ENCODE measurements at places on chromosomes 7 and 10.

- no peak for DNase-seq
Observed at GRCh38 chr7:32774541-32774951, 117.0 kb downstream of the KBTBD2 start.

- no peak for DNase-seq
Observed at GRCh38 chr7:108662783-108663362, 93.2 kb downstream of the DNAJB9 start.

GRCh38 chr10:109411917-109412316 lies 511.4 kb downstream of the XPNPEP1 start:
- DNase-seq: no peak

- DNase-seq: no peak
Observed at GRCh38 chr10:29508554-29509244, 126.1 kb downstream of the SVIL start.

GRCh38 chr7:3427957-3428356 lies 126.9 kb downstream of the SDK1 start:
- no peak for DNase-seq

- no peak for DNase-seq
Observed at GRCh38 chr7:121545418-121545817, 149.3 kb upstream of the FAM3C start.

- no peak for DNase-seq
Observed at GRCh38 chr10:33899578-33900531, 565.4 kb upstream of the NRP1 start.

DNA sequence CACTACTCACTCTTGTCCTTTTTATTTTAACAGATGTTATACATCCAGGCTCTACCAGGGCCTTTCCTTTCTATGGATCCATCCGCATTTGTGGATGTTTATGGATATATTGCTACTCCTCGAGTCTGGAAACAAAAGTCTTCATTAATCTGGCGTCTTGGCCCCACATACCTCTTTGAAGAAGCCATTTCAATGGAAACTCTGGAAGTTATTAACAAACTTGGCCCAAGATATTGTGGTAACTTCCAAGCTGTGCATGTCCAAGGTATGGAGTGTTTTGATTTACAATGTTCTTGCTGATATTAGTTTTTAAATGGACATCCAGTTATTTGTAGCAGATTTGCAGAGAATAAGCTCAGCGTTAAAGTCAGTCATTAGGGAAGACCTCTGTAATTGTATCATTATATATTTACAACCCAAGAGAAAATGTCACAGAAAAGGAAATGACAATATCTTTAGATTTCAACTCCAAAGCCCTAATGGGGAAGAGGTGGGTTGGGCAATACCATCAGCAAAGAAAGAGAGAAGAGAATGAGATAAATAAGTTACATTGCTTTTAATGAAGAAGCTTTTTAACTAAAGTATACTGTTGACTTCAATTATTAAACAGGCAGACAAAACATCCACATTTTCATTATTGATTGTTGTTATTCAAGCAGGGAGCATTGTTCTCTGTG lies 102.1 kb downstream of the WDFY4 start:
- no peak for DNase-seq

GRCh38 chr7:23470330-23471105 lies at the start of gene IGF2BP3:
Gene IGF2BP3 (minus strand): TSS chr7:23470491. CDS start chr7:23470110, 381 bp downstream.
- DNase-seq: peak; percentile 97

DNA sequence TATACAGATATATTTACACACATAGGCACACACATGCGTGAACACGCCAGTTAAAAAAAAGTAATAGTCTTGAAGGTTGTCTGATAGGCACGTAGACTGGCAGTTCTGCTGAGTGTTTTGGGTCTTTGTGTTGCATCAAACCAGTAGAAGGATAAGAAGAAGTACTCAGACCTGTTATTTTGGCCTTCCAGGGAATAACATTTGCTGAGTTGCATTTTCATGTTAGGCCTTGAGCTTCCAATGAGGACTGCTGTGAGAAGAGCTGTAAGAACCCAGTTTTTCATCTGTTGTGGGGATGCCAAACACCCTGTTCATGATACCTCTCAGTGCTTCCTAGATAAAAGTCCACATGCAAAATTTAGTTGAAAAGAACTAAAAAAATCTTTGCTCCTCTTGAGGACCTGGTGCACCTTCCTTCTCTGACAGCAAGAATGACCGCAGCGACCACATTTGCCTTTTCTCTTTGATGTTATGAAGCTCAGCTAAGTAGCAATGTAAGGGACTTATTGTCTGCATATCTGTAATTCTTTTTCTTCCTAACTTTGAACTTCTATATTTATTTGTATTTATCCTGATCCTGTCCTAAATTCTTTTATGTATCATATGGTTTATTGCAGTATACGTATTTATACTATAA lies 27.2 kb downstream of the HIPK2 start:
- no peak for DNase-seq

Data from neural progenitor cell (in vitro differentiated cells).